ENCODE measurements at places on chromosomes 5 and 9.

- no peak for DNase-seq
Measured at GRCh38 chr9:136379003-136379287, 5.5 kb upstream of the CARD9 start.

DNA sequence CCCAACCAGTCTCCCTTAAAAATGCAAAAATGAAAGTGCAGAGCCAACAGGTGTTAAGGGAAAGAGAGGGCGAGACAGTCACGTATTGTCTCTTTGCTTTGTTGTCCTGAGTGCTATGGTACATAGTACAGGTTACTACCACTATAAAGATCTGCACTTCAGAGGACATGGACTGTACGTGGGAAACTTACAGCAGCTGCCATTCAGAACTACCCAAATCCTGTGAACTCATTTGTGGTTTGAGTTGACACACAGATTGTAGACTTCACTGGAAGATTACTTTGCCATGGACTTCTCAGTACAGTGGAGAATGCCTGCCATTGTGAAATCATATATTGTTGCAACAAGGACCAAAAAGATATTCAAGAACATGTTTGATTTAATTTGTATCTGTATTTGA, 34.8 kb downstream of the FBXO38 start:
- DNase-seq = no peak

DNA sequence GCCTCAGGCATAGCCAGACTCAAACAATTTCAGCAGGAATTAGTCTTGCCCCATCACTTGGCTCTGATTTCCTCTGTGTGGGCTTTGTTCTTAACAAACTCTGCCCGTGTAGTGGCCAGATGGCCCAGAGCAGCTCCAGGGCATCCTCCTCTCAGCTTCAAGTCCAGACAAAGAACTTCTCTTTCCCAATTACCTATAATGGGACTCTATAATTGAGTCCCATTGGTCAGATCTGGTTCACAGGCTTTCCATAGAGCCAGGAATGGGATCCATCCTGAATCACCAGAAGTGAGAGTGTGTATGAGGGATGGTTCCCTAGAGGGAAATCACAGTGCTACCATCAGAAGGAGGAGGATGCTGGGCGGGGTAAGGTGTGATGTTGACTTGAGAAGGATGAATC, 515.8 kb downstream of the KIF4B start:
- DNase-seq = no peak

- no peak for DNase-seq
Measured at GRCh38 chr5:82365744-82366228, 87.6 kb upstream of the RPS23 start.

GRCh38 chr5:42591015-42591414, 165.6 kb upstream of the CCDC152 start:
- DNase-seq = no peak

GRCh38 chr5:69019668-69020375, 74.0 kb upstream of the SLC30A5 start:
- DNase-seq = no peak

DNA sequence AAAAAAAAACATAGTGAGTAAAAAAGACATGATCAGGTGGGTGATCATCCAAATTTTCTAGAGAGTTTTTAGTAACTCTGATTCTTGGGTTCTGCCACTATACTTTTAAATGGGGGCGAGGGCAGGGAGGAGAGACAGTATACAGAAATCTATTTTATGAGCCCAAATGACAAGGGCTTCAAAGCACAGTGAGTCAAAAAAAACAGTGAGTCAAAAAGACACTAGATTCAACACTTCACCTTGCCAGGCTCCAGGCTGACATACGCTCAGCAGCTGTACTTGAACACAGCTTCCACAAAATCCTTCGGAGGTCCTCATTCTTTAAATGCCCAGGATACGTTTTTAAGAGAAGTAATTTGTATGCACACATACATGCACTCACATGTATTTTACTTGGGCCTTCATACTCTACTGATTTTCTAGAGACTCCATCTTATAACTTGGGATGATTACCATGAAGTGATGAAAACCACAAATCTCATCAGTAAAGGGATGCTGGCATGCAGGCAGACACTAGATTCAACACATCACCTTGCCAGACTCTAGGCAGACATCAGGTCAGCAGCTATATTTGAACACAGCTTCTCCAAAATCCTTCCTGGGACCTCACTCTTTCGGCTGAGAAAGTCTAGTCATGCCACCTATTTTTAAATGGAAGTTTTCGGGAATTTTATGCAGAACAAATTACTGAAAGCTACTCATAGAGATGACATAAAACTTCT, 28.8 kb downstream of the NR3C1 start:
- DNase-seq = no peak
